ENCODE measurements at places on chromosomes 11 and 22. TPM values are rescaled to one million over a fixed set of nuclear protein-coding genes. Genes with fewer than 3 reads are reported as not detected.

TRIM49 gene
- polyA plus RNA-seq: not detected

OR8D1 gene
- not detected for polyA plus RNA-seq

- H3K27ac ChIP-seq: no peak overlapping the region
- no peaks in the 10 kb centered on the region for H3K27me3 ChIP-seq
- H3K4me1 ChIP-seq: peaks cover 5% of the 10 kb centered on the region
- peaks cover 4% of the 10 kb centered on the region for H3K36me3 ChIP-seq
- no peak for DNase-seq
These were observed 4.8 kb downstream of the ARFGAP2 start for GRCh38 chr11:47171856-47172255.

DNA sequence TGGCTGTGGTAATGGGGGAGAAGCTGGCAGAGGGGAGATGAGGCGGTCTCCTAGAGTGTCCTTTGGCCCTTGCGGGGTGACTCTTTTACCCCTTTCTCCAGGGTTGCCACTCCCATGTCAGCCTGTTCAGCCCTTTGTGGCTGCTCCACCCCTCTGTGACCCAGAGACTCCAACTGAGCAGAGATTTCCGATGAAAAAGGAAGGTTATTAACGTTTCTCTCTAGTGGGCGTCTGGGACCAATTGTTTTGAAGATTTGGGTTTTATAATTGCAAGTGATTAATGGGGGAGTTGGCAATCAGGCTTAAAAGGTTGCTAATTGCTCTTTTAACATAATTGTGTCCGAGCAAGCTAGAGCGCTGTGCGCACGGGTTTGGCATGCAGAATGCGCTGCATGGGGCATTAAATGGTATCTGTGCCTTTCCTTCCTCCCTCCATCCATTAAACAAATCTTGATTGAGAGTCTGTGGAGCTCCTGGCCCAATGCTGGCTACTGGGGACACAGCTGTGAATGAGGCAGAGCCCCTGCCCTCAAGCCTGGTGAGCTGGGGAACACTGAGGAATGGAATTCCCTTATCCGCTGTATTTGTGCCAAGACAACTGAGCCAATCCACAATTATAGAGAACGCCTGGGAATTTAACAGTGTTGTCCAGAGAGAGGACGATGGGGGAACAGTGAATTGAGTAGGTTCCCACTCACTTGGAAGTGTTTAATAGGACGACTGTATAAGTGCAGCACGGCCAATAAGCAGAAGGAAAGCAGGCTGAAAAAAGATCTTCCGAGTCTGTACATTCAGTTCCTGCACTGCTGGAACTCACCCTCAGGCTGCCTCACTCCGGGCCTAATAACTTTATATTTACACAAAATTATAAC lies 295.9 kb downstream of the MIAT start:
- no peak overlapping the region for H3K4me3 ChIP-seq
- no peak for DNase-seq
- H3K4me1 ChIP-seq: peaks cover 2% of the 10 kb centered on the region
- H3K27me3 ChIP-seq: no peaks in the 10 kb centered on the region
- no peak overlapping the region for H3K27ac ChIP-seq
- H3K36me3 ChIP-seq: no peaks in the 10 kb centered on the region

- DNase-seq: no peak
- H3K36me3 ChIP-seq: no peaks in the 10 kb centered on the region
- no peaks in the 10 kb centered on the region for H3K27me3 ChIP-seq
- no peaks in the 10 kb centered on the region for H3K4me1 ChIP-seq
- H3K27ac ChIP-seq: no peak overlapping the region
These were observed 190.4 kb downstream of the MN1 start for GRCh38 chr22:27610863-27611786.

- no peaks in the 10 kb centered on the region for H3K36me3 ChIP-seq
- no peak overlapping the region for H3K4me3 ChIP-seq
- DNase-seq: no peak
- no peaks in the 10 kb centered on the region for H3K4me1 ChIP-seq
- H3K27me3 ChIP-seq: no peaks in the 10 kb centered on the region
These were observed 184.5 kb upstream of the PITPNB start for GRCh38 chr22:28103596-28103995.

Measured in ovary (tissue), 10 donors.